T1000 (cell line): ENCODE measurements at places on chromosomes 12 and 14.

DNA sequence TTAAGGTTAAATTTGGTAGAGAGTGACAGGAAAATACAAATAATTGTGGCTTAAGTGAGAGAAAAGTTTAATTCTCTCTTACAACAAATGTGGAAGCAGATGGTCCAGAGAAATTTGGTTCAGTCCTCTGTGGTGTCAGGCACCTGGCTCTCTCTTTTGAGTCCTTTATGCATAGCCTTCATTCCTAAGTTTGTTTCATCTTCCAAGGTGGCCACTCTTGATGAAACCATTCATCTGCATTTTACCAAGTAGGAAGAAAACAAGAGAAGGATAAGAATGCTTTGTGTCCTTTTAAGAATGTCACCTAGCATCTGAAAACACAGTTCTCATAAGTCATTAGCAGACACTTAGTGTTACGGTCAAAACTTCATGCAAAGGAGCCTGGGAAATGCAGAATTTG lies 442.5 kb downstream of the CCER1 start:
- DNase-seq = no peak

GRCh38 chr14:48937541-48938195 lies 648.5 kb downstream of the RPS29 start:
- peak; percentile 3 for DNase-seq

DNA sequence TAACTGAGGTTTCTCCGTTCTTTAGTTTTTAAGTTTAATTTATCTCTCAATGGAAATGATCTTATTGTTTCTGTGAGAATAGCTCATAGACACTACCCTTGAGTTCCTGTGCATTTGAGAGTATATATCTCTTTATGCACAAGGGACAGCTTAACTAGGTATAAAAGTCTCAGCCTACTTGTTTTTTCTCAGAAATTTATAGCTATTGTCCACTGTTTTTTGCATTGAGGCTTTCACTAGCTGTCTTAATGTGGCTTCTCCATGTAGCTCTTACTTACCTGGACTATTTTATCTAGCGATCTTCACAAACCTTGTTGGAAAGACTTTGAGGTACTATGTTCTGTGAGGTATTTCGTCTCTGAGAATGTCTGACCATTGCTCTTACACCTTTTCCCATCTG lies 153.9 kb upstream of the RTL1 start:
- DNase-seq = no peak

DNA sequence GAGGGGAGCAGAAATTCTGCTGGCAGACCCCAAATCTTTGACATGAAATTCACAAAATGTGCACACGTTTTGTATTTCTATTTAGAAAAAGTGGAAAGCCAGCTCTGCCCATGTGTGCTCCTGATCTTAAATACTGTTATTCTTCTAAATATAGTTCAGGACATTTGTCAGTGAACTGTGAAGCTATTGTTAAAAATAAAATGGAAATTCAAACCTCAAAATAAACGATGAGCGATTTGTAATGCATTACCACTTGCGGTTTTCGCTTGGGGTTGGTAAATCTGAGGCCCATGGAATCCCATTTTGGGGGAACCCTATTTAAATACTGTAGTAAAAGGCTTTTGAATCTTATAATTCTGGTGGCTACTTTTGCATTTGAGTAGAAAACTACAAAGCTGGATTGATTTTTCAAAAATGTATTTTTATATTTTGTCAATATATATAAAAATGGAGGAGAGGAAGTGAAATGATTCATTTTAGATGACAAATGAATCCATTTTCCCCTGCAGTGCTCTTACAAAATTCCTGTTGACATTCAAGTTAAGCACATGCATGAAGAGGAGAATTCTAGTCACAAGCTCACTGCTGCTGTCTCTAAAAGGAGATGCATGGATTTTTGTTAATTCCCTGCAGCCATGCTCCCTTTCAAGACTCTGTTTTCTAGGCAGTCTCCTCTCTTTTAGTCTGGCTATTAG lies 47.1 kb downstream of the FLRT2 start:
- DNase-seq = no peak

GRCh38 chr12:132085291-132085635 lies 58.9 kb downstream of the DDX51 start:
- DNase-seq = no peak

DNA sequence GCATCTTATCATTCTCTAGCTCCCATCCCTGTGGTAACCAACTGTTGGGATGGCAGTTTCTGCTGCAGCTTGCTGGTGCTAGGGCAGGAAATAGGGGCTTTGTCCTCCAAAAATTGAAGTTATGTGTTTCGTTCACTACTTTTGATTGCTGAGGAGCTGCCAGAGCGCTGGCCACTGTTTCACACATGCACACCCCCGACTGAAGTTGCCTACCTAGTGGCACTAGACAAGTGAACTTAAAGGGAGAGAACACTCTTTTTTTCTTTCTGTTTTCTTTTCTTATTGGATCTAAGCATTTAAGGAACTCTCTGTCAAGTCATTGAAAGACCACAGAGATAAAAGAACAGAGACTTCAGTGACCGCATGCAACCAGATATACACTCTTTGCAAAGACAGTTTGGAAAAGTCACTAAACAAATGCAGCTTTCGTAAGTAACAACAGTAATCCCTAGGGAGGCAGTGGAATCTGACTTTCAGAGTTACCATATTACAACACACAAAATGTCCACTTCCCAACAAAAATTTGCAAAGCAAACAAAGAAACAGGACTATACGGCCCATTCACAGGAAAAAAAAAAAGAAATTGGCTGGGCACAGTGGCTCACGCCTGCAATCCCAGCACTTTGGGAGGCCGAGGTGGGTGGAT lies 12.0 kb downstream of the TFCP2 start:
- no peak for DNase-seq

GRCh38 chr12:83389237-83389996 lies 702.7 kb downstream of the TMTC2 start:
- no peak for DNase-seq

GRCh38 chr14:68936476-68936875 lies 42.6 kb downstream of the ACTN1 start:
- DNase-seq = no peak

DNA sequence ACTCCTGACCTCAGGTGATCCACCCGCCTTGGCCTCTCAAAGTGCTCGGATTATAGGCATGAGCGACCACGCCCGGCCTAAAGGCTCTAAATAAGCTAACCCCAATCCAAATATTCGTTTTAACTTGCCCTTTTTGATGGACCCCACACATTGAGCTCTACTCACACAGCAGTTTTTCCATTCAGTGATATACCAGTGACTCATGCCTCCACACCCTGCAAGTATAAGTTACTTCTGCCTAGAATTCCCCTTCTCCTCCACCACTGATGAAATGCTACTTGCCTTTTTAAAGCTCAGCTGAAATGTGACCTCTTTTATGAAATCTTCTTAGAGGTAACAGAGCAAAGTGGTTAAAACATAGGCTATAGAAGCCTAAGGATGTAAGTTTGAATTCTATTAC lies 68.8 kb downstream of the EXOC5 start:
- no peak for DNase-seq

GRCh38 chr12:64124511-64125197 lies 97.4 kb downstream of the KICS2 start:
- no peak for DNase-seq

DNA sequence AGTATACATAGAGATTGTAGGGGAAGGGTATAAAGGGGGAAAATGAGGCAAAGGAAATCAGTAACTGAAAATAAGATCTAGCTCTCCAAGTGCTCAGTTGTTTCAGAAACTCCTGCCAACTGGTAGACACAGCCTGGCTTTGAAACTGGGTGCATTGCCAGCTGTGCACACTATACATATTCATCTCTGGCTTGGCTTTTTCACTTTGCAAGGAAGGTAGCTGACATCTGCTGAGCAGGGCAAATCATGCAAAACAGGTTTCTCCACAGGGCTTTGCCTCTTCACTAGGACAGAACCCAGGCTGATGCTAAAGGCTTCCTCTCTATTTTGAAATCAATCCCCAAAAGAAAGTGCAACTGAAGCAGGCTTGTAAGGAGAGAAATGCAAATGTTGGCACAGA lies 101.5 kb downstream of the HELB start:
- DNase-seq = no peak

DNA sequence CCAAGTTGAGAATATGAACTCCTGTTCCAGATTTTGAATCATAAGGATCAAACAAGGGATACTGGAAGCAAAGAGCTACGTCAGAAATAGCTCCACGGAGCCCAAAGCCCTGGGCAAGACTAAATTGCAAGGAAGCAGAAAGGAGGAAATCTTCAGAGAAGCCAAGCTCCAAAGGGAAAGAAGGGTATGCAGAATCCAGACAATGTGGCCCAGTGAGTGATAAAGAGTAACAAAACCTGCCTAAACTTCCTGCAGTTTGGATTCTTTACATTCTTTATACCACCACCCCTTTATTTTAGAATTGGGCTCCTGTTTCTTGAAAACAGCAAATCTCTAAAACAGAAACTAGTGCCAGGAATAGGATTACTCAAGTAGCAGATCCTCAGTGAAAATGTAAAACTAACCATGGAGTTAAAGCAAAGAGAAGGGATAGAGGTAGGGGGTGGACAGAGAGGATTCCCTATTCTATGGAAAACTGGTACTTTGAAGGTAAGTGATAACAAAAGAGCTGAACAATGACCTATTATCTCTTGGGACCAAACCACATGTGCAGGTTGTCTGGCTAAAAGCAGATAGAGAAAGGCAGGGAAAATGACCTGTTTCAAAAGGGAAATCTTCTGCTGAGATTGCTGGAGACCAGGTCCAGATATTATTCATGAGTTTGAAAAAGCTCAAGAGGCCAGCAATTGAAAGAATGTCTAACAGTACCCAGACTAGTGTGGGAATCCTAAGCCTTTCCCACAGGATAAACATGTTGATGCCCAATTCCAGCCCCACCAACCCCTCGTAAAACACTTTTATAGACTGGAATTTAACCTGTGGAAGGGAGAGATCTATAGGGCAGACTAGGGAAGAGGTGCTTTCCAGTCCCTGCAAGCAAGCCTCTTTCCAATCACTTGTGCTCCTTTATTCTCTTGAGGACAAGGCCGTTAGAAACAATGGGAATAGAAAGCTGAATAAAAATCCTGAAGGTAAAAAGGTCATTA lies 24.5 kb downstream of the MBIP start:
- no peak for DNase-seq

DNA sequence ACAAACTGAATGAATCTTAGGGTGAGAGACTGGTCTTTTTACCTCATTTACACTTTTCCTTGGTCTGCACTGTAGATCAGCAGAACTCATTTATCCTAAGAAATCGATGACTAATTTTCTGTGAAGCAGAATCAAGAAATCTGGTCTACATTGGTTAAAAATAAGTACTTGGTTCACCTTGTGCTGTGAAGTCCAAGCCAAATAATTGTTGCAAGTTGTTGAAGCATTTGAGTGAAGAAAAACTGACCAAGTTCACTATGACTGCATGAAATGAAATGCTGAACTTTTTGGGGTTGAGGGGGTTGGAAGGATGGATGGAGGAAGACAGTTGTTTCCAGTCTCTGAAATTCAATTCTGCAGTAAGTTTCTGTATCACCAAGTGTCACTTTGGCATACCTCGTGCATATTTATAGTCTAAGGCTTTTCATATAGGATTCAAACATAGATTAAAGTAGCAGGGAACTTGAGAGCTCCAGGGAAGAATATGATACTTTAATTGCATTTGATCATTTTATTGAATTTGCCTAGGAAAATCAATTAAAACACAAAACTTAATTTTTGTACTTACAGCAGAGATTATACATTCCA lies 75.0 kb downstream of the FAR2 start:
- DNase-seq = no peak

GRCh38 chr12:46174061-46174662 lies 94.7 kb downstream of the SLC38A1 start:
- no peak for DNase-seq
